Activated CD8-positive, alpha-beta T cell treated with anti-CD3 and anti-CD28 coated beads for 36 hours (primary cell): ENCODE measurements at places on chromosomes 1 and 21.

- no peak for DNase-seq
Observed at GRCh38 chr21:32705139-32705538, 22.7 kb downstream of the SYNJ1 start.

DNA sequence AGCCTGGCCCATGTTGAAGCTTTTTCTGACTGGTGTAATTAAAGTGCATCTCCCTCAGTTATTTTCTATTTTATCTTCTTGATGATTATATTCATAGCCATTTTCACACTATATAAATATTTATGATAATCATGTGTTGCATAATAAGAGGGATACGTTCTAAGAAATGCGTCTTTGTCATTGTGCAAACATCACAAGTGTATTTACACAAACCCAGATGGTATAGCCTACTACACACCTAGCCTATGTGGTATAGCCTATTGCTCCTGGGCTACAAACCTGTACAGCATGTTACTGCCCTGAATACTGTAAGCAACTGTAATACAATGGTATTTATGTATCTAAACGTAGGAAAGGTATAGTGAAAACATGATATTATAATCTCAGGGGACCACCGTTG lies 88.1 kb downstream of the BACH1 start:
- DNase-seq = no peak

- no peak for DNase-seq
Observed at GRCh38 chr1:86499987-86500593, 31.4 kb downstream of the CLCA1 start.

DNA sequence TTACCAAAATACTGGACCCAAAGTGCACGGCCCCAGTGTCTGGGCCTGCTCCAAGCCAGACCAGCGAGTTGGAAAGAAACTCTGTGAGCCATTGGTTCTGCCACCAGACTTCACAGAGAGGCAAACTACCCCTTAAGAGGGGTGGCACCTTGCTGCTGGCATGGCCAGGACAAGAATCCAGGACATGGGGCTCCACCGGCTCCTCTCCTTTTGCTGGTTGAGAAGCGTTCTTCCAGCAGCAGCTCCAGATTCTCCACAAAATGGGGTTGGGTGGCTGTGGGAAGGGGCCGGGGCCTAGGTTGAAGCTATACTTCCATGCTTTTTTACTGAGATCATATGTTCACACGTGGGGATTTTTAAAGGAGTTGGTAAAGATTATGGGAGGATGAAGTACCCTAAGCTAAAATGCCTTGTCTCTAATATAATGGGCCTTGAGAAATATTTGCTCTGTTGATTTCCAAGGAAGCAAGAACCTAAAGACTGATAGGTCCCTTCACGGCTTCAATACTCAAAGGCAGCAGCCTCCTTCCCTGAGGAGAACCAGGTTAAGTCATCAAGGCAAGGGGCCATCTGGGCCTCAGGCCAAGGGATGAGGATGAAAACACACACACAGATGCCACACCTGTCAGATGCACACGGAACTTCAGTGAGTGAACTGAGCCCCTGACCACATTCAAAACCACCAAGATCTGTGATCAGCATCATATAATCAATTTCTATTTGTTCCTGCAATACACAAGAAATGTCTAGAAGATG lies 3.1 kb downstream of the C1orf198 start:
- DNase-seq = no peak

DNA sequence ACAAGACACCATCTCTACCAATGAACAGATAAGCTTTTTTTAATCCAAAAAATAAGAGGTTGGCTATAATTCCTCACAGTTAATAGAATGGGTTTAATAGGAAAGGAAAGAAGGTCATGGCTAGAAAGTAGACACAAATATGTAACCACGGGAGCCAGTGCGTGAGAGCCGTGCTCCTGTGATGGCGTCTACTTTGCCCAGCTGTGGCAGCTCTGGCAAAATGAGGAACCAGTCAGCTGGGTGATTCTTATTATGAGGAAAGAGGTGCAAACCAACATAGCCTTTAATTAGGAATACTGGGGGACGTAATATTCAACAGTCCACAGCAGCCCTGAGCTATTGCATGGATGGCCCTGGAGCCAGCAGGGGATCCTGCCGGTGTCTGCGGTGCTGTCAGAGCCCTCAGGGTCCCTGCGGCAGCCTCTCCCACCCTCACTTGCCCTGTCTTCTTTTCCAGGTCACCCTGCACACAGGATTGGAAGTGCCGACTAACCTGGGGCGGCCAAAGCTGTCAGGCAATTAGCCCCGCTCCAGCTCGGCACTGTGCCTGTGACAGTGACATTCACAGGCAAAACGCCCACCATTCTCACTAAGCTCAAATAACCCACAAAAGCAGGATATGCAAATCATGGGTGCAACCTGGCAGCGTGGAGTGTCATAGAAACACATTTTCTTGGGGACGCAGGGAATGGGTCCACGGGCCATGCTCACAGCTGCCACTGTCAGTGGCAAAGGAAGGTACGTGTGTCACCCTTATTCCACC lies 25.9 kb upstream of the GNPAT start:
- DNase-seq = peak; percentile 63
